ENCODE measurements at places on chromosomes 2 and 18. TPM values are rescaled to one million over a fixed set of nuclear protein-coding genes. Genes with fewer than 3 reads are reported as not detected.

DNA sequence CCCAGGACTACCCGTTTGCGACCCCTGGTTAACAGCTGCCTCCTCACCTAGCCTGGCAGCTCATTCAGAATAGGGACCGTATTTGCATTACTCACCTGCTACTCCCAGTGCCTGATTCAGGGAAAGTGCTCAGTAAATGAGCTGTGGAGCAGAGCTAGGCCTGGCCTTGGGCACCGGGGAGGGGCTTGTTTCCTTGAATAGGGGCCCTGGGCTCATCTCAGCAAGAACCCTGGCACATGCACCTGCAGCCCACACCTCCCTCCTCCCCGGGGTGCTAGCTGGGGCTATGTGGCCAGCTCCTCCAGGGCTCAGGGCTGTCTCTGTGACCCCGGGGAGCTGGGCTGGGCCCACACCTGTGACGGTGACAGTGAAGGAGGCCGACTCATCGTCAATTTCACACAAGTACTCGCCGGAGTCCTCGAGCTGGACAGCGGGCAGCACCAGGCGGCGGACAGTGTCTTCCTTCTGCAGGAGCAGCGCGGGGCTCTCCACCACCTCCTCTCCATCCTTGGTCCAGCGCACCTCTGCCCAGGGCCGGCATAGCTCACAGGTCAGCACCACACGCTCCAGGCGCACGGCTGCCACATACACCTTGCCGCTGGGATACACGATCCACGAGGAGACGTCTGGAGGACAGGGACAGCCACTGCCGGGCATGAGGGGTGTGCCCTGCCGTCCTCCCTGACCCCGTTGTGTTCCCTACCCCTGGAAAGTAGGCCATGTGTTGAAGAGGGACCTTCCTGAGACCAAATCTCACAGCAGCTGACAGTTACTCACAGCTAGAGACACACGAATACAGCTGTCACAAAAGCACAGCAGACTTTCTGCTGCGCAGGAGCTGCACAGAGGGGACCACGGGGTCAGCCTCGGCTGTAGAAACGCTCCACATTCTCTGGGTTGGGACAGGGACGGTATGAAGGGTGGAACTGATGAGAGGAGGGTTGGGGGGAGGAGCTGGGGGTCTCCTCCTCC is 9.0 kb downstream of the OBSL1 start:
- DNase-seq: no peak

GRCh38 chr18:23337599-23338444 is 115.3 kb upstream of the RIOK3 start:
- no peak for DNase-seq

The TDRD15 gene
- not detected for total RNA-seq

The SEPTIN10 gene
- 1.4 TPM for total RNA-seq
